ENCODE measurements at places on chromosomes 1 and 21.
A peak's percentile ranks its signal among the peaks of the same experiment; 100 is the strongest.

DNA sequence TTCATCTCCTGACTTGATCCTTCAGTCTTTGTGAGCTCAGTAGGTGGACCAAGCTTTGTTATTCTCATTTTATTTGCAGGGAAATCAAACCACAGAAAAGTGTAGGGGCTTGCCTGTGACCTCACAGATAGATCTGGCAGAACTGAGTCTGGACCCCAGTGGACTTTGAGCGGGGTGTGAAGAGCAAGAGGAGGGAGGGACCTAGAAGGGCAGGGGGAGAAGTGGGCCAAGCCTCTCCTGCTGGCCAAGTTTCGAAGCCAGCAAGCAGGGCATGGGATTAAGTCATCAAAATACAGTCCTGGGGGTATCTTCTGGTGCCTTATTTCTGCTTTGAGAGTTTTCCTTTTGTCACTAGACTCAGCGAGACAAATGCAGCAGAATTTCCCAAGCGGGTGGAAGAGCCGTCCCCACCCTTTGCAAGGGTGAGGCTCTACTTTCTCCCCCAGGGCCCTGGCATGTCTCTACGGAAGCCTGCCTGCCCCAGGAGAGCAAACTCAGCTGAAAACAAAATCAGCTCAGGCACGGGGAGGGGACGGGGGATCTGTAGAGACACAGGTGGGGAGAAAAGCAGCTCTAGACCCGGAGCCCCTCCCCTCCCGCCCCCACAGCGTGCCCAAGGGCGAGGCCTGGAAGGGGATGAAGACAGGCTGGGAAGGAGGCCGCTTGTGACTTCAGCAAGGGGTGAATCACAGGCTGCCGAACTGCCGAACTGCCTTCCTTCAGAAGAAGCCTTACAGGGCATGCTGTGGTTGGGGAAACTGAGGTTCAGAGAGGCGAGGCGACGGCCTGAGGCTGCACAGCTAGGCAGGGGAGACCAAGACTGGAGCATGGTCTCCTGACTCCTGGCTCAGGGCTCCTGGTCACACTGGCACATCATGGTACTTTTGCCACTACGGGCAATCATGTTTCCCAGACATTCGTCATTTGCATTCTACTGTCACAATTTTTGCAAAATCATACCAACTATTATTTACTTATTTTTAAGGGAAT lies 19.2 kb downstream of the PKP1 start:
- peak; percentile 24 for DNase-seq

- no peak for DNase-seq
Measured at GRCh38 chr1:223264529-223264928, 99.4 kb downstream of the SUSD4 start.

- no peak for DNase-seq
Measured at GRCh38 chr1:197029749-197030148, 37.3 kb downstream of the F13B start.

DNA sequence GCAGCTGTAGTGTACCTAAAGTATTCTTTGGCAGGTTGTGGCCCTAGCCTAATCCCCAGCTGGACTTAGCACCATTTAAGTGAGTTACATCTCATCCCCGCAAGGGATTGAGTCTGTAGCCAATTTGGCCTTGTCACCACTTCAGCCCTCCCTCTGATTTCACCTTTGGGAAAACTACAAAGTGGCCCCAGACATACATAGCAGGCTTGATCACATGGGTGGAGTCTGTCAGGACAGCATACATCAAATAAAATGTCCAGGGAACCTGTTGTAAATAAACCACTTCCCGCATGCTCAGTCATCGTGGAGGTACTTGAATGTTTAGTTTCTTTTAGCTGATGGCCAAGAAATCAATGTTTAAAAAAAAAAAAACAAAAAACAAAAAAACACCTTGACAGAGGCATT lies 142.5 kb downstream of the DHRS3 start:
- no peak for DNase-seq

All from NCI-H524 (cell line).